NCI-H82 (cell line): ENCODE measurements at places on chromosomes 2 and 18.

- no peak for DNase-seq
Measured at GRCh38 chr2:30645081-30645744, 162.0 kb downstream of the CAPN13 start.

DNA sequence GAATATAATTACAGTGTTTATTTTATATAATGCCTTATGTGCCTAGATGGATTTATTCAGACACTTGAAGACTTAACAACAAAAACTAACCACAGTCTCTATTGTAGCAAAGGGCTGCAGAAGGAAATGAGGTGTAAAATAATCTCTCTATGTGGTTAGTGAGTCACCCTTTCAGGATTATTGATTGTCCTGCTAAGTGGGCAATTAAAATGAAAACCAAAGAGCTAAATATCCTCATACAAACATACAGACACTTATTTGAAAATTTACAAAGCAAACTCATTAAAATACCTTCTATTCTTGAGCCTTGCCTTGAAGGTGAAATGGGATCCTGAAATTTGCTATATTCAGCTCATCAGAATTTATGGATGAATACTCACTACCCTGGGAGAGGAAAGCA, 27.7 kb upstream of the DCC start:
- no peak for DNase-seq

- no peak for DNase-seq
Measured at GRCh38 chr2:38535404-38535743, 67.4 kb downstream of the HNRNPLL start.

DNA sequence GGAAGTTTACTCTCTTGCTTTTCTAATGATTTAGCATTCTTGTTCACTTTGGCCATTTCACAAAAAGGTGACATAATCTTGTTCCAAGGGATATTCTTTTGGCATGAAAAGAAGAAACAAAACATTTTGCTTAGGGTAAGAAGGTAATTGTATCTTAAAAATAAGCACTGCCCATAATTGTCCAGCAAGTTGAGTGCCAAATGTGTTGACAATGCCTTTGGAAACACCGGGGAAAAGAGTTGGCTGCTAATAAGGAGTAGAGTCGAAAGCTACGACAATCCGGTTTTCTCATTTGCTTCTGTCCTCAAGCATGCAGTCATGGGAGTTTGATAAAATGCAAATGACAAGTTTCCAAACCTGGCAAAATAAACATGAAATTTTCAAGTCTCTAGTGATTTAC, 27.3 kb downstream of the ITGAV start:
- no peak for DNase-seq

DNA sequence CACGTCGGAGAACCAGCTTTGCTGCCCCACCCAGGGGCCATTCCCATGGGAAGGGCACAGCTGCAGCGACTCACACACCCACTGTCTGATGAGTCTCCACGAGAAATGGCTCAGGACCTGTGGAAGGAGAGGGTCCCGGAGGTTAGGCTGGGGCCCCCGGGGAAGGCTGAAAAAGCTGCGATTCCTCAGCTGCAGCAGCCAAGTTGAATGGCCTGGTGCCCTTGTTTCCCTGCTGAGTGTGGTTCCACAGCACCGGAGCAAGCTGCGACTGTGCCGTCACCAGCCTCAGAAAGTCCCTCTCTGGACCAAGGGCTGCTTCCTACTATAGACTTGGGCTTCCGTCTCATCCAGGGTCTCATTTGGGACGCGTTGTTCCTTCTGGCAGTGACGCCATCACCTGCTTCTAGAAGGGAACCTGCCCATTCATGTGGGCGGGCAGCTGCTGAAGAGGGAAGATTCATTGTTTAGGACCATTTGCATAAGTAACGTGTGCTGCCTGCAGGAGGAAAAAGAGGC, 180.2 kb downstream of the INHBB start:
- DNase-seq, result no peak

GRCh38 chr2:210655229-210655975, 99.0 kb downstream of the CPS1 start:
- no peak for DNase-seq

DNA sequence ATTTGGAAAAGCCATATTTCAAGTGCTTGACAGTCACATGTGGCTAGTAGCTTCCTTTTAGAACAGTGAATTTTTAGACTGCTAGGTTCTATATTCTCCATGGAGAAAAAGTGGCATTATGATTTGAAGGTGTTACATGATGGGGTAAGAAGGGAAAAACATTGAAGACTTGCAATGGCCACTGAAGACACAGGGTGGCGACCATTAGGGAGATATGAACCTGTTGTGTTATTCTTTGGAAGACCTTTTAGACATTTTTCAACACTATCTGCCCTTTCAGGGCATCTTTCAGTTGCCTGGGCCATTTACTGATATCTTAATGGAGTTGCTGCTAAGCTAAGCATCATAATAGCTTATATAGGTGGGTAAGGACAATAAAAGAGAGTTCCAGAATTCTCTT, 1387.2 kb downstream of the SUCLG1 start:
- no peak for DNase-seq
